ENCODE measurements at places on chromosomes 16 and 17.

DNA sequence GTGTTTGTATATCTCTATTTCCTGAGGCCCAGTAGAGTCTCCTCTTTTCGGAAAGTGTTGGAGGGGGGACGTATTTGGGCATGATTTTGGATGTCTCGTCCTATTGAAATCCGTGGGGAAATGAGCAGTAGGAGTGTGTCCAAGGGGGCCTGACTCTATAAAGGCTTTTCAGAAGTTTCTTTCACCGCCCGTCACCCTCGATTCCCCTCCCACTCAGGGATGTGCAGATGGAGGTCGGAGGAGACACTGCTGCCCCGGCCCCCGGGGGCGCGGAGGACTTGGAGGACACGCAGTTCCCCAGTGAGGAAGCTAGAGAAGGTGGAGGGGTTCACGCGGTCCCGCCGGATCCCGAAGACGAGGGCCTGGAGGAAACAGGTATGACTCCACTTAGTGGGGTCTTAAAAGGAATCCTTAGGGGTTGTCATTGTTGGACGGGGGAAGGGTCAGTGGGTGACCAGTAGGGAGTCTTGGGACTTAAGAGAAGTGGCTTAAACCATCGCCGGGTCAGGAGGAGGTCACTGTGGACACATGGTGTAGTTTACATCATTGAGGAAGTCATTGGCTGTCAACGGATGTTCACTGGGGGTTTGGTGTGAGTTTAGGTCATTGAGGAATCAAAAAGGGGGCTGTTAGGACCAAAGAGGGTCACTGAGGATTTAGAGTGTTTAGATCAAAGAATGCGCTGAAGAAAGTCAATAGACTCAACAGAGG is 424 bp downstream of the MON1B start:
- no peak for DNase-seq

- peak; percentile 36 for DNase-seq
Measured at GRCh38 chr17:50550661-50551432, 3.9 kb downstream of the SPATA20 start.

GRCh38 chr17:34368196-34368945 is 5.3 kb upstream of the CCL1 start:
- DNase-seq: no peak

DNA sequence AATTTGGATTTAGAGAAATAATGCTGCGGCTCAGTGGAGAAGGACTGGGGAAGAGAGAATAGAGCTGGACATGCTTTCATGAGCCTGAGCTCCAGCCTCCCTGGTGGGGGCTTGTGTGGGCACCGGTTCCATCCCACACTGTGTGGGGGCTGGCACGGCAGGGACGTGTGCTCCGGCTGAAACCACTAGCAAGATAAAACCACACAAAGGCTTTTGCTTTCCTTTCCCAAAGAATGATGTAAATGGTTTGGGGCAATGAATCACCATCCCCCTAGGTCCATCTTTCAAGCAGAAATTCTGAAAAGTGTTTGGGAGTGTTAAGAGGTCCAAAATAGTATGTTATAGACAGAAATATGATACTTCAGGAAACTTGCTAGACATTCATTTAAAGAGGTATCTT is 77.0 kb downstream of the CDH11 start:
- peak; percentile 39 for DNase-seq

DNA sequence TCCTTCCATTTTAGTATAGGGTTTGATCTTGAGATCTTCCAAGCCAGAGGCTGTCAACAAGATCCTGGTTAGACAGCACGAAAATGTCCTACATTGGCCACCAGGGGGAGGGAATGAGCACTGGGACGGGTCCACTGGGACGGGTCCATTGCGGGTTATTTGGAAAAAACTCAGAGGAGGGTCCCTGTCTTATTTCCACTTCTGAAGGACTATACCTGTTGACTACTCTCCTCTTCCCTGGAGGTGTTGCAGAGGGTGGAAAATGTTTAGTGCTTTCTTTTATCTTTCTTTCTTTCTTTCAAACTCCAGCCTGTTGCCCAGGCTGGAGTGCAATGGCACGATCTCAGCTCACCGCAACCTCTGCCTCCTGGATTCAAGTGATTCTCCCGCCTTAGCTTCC is 2.5 kb downstream of the TTLL6 start:
- DNase-seq: no peak
